ENCODE measurements at places on chromosomes 5 and 9.
A peak's percentile ranks its signal among the peaks of the same experiment; 100 is the strongest.

GRCh38 chr9:9783211-9783610, 829.6 kb downstream of the PTPRD start:
- DNase-seq = no peak

GRCh38 chr5:108303086-108303485, 78.8 kb downstream of the FBXL17 start:
- no peak for DNase-seq

- DNase-seq = no peak
Measured at GRCh38 chr9:137077758-137078693, 709 bp downstream of the UAP1L1 start.

DNA sequence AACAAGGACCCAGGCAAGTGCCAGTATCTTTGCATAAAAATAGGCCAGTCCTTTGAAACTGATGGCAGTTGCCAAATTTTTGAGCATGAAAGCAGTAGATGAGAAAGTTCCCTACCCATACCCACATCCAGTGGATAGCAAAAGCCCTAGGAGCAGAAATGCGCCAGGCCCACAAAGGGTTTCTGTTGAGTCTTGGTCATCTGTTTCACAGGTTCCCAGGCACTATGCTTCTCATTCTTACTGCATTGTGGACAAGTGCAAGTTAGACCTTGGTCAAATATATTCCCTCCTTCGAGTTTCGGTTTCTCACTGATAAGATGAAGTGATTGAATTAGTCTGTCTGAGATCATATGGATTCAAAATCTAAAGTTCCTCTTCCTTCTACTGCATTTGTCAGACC, 152.3 kb downstream of the NR3C1 start:
- no peak for DNase-seq

DNA sequence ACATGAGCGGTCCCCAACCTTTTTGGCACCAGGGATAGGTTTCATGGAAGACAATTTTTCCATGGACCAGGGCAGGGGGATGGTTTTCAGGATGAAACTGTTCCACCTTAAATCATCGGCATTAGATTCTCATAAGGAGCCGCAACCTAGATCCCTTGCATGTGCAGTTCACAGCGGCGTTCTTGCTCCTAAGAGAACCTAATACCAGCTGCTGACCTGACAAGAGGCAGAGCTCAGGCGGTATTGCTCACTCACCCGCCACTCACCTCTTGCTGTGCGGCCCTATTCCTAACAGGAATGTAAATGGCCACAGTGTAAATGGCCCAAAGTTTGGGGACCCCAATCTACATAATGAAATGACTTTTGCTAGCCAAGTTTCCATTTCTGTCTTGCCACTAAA, 3.1 kb upstream of the PLIN2 start:
- no peak for DNase-seq

- no peak for DNase-seq
Measured at GRCh38 chr5:8329773-8330172, 460.8 kb downstream of the MTRR start.

- no peak for DNase-seq
Measured at GRCh38 chr5:40909723-40910122, 426 bp downstream of the C7 start.

DNA sequence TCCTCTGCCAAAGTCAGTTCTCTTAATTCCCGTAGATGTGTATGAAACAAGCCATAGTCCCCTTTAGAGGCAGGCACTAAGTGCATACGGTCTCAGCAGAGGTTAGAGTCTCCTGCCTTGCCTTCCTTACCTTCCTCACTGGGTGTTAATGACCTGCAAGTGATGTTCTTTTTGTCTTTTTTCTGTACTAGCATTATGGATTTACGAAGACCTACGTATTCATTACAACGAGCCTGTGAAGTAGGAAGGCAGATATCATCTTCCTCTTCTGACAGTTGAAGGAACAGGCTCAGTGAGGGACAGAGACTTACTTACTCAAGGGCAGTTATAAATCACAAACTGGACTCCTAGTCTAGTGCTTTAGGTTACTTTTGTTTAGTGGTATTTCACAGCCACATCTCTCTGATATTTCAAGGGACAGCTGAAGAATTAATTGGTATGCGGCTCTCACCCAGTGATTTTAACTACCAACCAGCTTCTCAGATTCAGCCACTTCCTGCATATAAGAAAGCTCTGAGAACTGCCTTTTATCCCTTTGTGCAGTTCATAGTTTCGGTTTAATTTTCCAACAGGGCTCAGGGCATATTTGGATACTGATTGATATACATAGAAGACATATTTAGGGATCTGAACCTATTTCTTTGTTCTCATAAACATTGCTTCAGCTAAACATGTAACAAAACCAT, 85.1 kb upstream of the CKMT2 start:
- DNase-seq = no peak

GRCh38 chr5:34627794-34628193, 28.3 kb upstream of the RAI14 start:
- peak; percentile 96 for DNase-seq

DNA sequence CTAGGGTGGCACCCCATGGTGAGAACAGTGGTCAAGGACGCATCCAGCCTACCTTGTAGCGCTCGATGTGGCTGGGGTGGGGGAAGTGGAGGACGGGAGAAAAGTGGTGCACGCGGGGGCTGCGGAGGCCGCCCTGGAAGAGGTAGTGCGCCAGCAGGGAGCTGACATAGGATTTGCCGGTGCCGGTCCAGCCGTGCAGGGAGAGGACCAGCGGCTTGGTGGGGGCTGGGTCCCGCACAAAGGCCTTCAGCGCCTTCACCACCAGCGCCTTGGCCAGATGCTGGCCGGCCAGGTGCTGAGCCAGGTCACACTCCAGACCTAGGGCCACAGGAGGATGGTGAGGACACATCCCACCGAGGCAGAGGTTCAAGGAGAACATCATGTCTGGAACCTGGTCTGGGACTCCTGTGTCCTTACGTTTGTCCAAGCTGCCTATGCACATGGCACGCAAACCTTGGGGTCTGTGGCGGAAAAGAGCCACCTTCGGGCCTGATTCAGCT, 797 bp downstream of the TOR2A start:
- no peak for DNase-seq

- peak; percentile 98 for DNase-seq
Measured at GRCh38 chr5:74643111-74643562, 2.6 kb upstream of the ENC1 start.

DNA sequence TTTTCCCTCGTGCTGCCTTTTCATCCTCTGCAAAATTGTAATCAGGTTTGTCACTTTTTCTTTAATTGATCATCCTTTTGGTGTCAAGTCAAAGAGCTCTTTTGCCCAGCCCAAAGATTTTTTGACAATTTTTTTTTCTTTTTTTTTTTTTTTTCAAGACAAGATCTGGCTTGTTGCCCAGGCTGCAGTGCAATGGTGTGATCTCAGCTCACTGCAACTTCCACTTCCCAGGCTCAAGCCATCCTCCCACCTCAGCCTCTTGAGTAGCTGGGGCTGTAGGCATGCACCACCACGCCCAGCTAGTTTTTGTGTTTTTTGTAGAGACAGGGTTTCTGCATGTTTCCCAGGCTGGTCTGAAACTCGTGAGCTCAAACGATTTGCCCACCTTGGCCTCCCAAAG, 36.7 kb downstream of the CDK7 start:
- DNase-seq = peak; percentile 63

DNA sequence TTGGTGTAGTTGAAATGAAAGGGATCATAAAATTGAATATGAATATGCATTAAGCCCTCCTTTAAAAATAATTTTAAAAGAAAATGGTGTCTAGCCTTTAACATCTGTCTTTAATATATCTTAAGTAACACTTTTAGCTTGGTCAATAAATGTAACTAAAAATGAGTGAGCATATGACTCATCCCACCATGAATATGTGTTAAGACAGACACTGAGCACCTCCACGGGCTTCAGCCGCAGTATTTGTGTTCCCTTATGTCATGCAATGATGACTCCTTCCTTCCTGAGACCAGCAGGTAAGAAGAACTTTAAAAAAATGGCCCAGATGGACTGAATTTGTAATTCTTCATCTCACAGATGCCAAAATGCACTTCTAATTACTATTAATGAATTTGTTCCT, 563.2 kb downstream of the NR2F1-AS1 start:
- DNase-seq = peak; percentile 79
